ENCODE measurements at places on chromosomes 1 and 21. TPM values are rescaled to one million over a fixed set of nuclear protein-coding genes. Genes with fewer than 3 reads are reported as not detected.

TMEM50B gene
- 37.0 TPM for total RNA-seq

DNA sequence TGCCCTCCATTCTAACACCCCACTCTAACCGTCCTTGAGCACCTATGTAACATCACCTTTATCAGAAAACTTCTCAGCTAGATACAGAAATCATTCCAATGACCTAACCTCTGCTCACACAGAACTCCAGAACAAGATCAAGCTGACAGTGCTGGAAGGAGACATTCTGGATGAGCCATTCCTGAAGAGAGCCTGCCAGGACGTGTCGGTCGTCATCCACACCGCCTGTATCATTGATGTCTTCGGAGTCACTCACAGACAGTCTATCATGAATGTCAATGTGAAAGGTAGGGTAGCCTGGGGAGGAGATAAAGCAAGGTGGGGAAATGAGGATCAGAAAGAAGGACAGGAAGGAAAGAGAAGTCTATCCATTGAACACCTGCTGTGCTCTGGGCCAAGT lies 27.8 kb downstream of the HSD3B2 start:
- no peak for DNase-seq
- no peaks in the 10 kb centered on the region for H3K4me1 ChIP-seq
- H3K36me3 ChIP-seq, result no peaks in the 10 kb centered on the region
- no peak overlapping the region for H3K27ac ChIP-seq
- no peak overlapping the region for H3K4me3 ChIP-seq

ACTA1 gene
- 7,565 TPM for total RNA-seq

- H3K4me3 ChIP-seq, result no peak overlapping the region
- DNase-seq, result no peak
Measured at GRCh38 chr1:3359756-3360440, 94.6 kb upstream of the ARHGEF16 start.

DNA sequence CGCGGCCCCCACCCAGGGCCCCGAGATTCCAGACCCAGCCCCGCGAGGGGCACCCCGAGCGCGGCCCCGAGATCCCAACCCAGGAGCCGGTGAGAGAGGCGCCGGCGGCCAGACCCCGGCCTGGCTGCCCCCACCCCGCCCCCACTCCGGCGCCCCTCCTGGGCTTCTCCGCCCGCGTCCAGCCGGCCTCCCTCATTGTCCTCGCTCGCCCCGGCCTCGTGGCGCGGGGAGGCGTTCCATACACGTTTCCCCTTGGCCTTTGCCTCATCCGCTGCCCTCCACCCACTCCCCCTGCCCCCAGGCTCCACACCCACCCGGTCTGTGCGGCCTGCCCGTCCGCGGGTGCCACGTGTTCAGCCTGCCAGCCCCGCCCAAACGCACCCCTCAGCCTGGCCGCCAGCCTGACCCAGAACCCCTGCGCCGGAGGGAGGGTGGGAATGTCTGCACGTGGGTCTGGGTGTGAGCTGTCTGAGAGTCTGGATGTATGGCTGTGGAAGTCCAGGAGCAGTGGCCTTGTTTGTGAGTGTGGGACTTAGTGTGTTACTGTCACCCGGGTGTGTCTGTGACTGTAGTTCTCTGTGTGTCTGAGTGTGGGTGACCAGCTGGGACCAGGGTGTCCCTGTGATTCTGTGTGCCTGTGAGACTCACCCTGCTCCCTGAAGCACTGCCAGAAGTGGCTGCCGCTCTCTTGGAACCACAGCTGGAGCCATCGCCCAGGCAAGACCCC lies 681 bp downstream of the B4GALT2 start:
- DNase-seq, result peak; percentile 53
- H3K27me3 ChIP-seq, result no peaks in the 10 kb centered on the region
- peaks cover 27% of the 10 kb centered on the region for H3K36me3 ChIP-seq
- peaks cover 52% of the 10 kb centered on the region for H3K4me1 ChIP-seq
- H3K4me3 ChIP-seq, result peak overlapping the region; percentile 87

MYCL gene
- total RNA-seq, result 0.44 TPM

TTC13 gene
- 6.7 TPM for total RNA-seq

- no peaks in the 10 kb centered on the region for H3K4me1 ChIP-seq
- DNase-seq, result no peak
- H3K36me3 ChIP-seq, result no peaks in the 10 kb centered on the region
- H3K4me3 ChIP-seq, result no peak overlapping the region
- H3K27ac ChIP-seq, result no peak overlapping the region
Measured at GRCh38 chr1:241376701-241377100, 19.7 kb upstream of the RGS7 start.

- H3K27me3 ChIP-seq, result no peaks in the 10 kb centered on the region
- no peaks in the 10 kb centered on the region for H3K4me1 ChIP-seq
- DNase-seq, result no peak
Measured at GRCh38 chr1:241706967-241707366, 54.9 kb downstream of the WDR64 start.

AMY2B gene
- 23.9 TPM for total RNA-seq

- no peak for DNase-seq
- no peak overlapping the region for H3K27ac ChIP-seq
- H3K4me1 ChIP-seq, result peaks cover 30% of the 10 kb centered on the region
- no peak overlapping the region for H3K4me3 ChIP-seq
Measured at GRCh38 chr1:203152158-203153034, 23.2 kb downstream of the MYBPH start.

DNA sequence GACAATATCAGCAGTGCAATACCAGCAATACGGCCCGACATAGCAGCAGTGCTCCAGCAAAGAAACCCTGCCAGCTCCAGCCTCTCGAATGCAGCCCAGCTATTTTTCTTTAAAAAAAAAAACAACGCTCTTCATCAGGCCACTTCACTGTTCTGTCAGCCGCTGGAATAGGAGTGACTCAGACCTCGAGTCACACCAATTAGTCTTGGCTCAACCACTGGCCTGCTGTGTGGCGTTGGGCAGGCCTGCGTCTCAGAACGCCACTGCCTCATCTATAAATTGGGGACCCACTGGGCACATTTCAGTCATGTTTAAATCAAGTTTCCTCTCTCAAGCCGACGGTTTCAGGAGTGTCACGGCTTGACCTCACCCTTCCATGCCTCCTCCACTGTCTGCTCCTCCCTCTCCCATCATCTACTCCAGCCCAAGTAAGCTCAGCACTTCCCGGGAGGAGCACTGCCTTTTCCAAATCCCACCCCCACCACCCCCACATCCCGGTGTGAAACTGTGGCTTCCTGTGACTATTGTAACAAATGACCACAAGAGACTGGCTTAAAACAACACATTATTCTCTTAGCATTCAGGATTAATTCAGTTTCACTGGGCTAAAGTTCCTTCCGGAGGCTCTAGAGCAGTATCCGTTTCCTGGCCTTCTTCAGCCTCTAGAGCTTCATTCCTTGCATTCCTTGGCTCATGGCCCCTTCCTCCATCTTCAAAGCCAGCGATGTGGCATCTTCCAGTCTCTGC lies 71.9 kb upstream of the EFHD2 start:
- peak overlapping the region; percentile 21 for H3K4me3 ChIP-seq
- DNase-seq, result no peak
- peaks cover 29% of the 10 kb centered on the region for H3K4me1 ChIP-seq
- H3K36me3 ChIP-seq, result no peaks in the 10 kb centered on the region
- H3K27ac ChIP-seq, result peak overlapping the region; percentile 90

GRCh38 chr1:19512545-19512944 lies 27.2 kb upstream of the CAPZB start:
- no peak for DNase-seq
- no peaks in the 10 kb centered on the region for H3K36me3 ChIP-seq
- no peak overlapping the region for H3K4me3 ChIP-seq
- H3K27me3 ChIP-seq, result no peaks in the 10 kb centered on the region

GRCh38 chr1:25208561-25209222 lies 23.6 kb downstream of the SYF2 start:
- no peak for DNase-seq
- no peaks in the 10 kb centered on the region for H3K36me3 ChIP-seq
- H3K27me3 ChIP-seq, result peaks cover 53% of the 10 kb centered on the region
- no peak overlapping the region for H3K27ac ChIP-seq

DNA sequence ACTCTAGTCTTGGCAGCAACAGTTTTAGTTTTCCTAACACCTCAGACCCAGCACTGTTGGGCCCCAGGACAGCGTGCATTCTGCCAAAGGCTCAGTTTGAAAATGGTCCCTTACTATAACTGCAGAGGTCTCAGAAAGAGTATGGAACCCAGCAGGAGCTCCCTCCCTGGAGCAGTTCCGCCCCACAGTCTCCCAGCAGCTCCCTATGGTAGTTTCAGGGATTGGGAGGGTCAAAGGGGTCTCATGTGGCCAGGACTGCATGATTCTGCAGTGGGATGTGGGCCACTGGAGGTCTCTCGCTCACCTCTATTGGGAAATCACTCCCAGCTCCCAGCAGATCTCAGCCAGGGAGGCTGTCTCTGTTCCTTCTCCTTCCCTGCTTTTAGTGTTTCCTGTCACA lies 12.3 kb downstream of the LY9 start:
- no peak overlapping the region for H3K27ac ChIP-seq
- H3K4me3 ChIP-seq, result no peak overlapping the region
- H3K27me3 ChIP-seq, result peaks cover 13% of the 10 kb centered on the region
- no peaks in the 10 kb centered on the region for H3K36me3 ChIP-seq
- no peaks in the 10 kb centered on the region for H3K4me1 ChIP-seq
- DNase-seq, result no peak

DNA sequence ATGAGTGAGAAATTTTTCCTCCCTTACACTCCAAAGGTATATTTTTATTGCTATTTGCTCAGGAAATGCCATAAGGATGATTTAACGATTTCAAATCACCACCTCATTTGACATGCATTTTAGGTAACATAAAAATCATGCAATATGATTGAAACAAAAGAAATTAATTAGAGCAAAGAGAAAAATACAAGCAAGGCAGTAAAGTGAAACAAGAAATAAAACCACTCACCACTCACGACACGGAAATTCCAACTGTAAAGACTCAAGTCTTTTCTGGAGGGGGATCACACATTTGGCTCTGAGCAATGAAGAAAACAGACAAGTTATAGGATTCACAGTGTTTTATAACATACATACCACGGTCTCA lies 86.8 kb upstream of the ARHGAP29 start:
- H3K27me3 ChIP-seq, result no peaks in the 10 kb centered on the region
- H3K27ac ChIP-seq, result peak overlapping the region; percentile 81
- H3K4me1 ChIP-seq, result peaks cover 78% of the 10 kb centered on the region
- no peaks in the 10 kb centered on the region for H3K36me3 ChIP-seq

DNA sequence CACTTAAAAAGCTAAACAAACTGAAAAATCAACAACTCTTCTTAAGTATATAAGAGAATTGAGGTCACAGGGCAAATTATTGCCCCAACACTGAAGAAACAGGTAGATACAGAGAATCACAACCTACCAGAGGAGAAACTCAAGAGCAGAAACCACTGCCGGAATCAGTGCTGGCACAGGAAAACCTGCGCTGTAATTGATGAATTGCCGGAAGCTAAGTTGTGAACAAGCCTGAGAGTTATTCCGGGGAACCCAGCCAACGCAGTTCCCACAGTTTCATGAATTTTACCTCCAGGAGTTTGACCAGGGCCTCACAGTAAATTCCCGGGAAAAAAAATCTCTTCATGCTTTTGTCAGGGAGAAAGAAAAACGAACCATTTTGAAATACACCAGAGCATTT lies 657.1 kb upstream of the BRINP3 start:
- DNase-seq, result no peak
- no peaks in the 10 kb centered on the region for H3K4me1 ChIP-seq
- no peaks in the 10 kb centered on the region for H3K36me3 ChIP-seq
- no peak overlapping the region for H3K4me3 ChIP-seq
- H3K27ac ChIP-seq, result no peak overlapping the region

DNA sequence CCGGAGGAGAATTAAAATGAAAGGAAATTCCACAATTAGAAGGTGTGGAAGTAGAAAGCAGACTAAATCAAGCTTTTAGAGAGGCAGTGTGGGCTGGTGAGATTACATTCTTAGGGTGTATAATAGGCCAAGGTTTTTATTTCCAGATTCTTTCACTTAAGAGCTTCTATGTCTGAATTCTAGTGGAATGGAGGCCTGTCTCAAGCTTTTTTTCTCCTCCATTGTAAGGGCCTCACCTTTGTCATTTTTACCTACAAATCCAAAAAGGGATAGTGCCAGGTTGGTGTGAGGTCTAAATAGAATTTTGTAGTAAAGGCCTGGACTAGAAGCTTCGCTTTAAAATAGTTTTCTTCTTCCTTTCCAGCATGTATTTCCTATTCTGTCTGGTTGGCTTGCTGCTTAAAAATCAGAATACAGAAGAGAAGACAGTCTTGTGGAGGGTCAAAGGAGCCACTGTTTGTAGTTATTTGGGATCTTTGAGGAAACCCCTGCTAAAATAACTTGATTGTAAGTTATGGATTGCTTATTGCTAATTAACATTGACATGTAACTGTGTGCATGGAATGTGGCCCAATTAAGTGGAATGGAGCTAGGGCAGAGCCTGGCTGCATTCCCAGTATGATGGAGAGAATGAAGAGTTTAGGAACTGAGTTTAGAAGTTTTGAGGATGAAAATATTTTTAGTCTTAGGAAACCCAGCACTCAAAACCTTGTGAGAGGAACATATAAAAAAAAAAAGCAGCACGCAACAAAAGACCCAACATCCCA lies 162.5 kb upstream of the B3GALT2 start:
- no peaks in the 10 kb centered on the region for H3K36me3 ChIP-seq
- no peak overlapping the region for H3K27ac ChIP-seq
- no peak overlapping the region for H3K4me3 ChIP-seq
- no peaks in the 10 kb centered on the region for H3K4me1 ChIP-seq
- no peak for DNase-seq
- no peaks in the 10 kb centered on the region for H3K27me3 ChIP-seq

HTR6 gene
- not detected for total RNA-seq

SPATC1L gene
- 7.0 TPM for total RNA-seq

DNA sequence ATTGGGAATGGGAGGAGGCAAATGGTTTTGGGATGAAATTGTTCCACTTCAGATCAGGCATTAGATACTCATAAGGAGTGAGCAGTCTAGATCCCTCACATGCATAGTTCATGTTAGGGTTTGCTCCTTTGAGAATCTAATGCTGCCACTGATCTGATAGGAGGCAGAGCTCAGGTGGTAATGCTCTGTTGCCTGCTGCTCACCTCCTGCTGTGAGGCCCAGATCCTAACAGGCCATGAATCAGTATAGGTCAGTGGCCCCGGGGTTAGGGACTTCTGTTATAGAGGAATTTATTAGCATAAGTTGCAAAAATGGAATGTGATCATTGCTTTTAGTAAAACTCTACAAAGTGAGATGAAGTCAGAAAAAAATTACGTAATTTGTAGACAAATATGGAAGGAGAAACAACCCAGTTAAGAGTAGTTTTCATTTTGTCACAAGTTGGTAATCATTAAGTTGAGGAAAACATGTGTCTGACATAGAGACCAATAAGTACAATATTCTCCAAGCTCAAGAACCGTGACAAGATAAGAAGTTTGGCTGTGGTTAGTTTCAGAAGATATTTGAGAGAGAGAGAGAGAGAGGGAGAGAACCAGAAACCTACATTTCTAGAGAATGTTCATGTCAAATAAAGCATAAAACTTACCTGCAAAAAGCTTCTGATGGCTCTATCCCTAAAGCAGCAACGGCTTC lies 689.7 kb upstream of the PRMT6 start:
- H3K36me3 ChIP-seq, result no peaks in the 10 kb centered on the region
- no peaks in the 10 kb centered on the region for H3K27me3 ChIP-seq
- H3K27ac ChIP-seq, result no peak overlapping the region
- no peak overlapping the region for H3K4me3 ChIP-seq
- H3K4me1 ChIP-seq, result no peaks in the 10 kb centered on the region
- no peak for DNase-seq

CELA3B gene
- total RNA-seq, result not detected

ZNF648 gene
- total RNA-seq, result not detected

GRCh38 chr1:68117416-68117815 lies 67.0 kb upstream of the DIRAS3 start:
- no peak overlapping the region for H3K27ac ChIP-seq
- no peaks in the 10 kb centered on the region for H3K27me3 ChIP-seq
- H3K4me1 ChIP-seq, result peaks cover 40% of the 10 kb centered on the region
- no peak overlapping the region for H3K4me3 ChIP-seq
- H3K36me3 ChIP-seq, result no peaks in the 10 kb centered on the region
- no peak for DNase-seq

HCRTR1 gene
- total RNA-seq, result 0.44 TPM

TAS1R1 gene
- not detected for total RNA-seq
